ENCODE measurements at places on chromosomes 12 and 14. TPM values are rescaled to one million over a fixed set of nuclear protein-coding genes. Genes with fewer than 3 reads are reported as not detected.

- DNase-seq = no peak
These were observed 22.1 kb upstream of the KIF26A start for GRCh38 chr14:104116288-104116755.

DNA sequence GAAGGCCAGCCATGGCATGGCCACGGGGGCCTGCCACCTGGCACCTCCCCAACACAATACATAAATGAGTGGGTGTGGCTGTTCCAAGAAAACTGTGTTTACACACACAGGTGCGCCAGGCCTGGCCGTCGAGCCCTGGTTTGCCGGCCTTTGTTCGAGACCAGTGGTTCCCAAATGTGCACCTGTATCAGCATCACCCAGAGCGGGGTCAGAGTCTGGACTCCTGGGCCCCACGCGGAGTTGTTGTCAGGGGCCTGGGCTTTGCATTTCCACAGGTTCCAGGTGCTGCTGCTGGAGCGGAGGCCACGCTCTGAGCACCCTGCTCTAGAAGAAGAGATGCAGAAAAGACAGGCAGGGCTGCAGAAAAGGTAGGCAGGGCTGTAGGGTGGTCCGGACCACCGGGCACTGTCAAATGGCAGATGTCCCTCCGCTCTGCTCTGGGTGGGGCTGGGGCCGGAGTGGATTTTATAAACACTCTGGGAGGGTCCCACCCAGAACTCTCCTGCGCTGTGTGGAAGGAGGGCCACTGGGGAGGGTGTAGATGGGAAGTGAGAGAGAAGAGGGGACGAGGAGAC lies 4.2 kb upstream of the ASPG start:
- no peak for DNase-seq

- DNase-seq = no peak
These were observed 62.5 kb upstream of the PRICKLE1 start for GRCh38 chr12:42652048-42652447.

DNA sequence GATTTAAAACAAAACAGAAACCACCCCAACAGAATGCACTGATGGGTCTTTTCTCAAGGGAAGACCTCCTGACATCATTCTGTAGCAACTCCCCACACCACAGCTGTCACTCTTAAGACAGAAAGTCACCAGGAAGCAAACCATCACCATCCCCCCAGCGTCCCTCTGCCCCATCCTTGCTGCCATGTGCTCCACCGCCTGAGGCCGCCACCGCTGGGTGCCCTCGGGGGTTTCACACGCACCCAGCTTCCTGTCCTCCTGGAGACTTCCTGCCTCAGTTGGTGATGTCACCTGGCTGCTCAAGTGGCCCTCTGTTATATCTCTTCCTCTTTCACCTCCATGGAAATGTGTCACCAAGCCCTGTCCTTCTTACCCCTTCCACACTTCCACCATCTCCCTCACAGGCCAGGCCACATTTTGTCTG lies 71.4 kb upstream of the GPR68 start:
- DNase-seq = peak; percentile 91

- DNase-seq = no peak
These were observed 154.0 kb downstream of the SOX5 start for GRCh38 chr12:23795494-23795893.

GRCh38 chr14:99422228-99423010 lies 58.2 kb downstream of the SETD3 start:
- DNase-seq = no peak

DNA sequence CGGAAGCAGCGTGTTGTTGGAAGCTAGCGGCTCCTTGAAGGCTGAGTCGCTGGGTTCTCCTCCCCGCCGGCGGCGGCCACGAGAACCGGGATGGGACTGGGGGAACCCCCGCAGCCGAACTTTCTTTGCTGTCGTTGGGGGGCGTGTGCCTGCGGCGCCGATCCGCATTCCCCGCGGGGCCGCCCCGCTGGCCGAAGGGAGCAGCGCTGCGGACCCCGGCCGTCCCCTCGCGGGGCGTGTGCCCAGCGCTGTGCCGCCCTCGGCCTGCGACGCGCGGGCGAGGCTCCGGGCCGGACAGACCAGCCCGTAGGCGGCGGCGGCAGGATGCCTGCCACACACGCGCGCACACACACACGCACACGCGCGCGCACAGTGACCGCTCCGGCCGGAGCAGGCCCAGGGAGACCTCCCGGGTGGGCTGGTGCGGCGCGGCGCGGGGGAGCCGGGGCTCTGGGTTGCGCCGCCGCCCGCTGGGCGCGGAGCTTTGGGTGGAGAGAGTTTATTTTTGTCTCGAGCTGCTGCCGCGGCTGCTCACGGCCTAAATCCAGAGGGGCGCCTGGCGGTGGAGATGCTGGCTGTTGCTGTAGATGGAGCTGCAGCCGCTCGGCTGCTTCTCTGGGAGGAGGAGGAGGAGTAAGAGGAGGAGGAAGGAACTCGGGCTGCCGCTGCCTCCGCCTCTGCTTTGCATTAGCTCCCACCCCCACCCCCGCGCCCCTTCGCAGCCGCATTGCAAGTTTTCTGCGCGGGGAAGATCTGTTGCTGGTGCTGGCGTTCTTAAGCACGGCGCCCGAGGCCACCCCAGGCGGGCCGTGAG lies at the start of gene SAMD4A:
TSS of gene SAMD4A (plus strand) at position 719 of the 814 bp plus-strand sequence. CDS start 789 bp downstream, outside the sequence.
- DNase-seq = peak; percentile 54

DNA sequence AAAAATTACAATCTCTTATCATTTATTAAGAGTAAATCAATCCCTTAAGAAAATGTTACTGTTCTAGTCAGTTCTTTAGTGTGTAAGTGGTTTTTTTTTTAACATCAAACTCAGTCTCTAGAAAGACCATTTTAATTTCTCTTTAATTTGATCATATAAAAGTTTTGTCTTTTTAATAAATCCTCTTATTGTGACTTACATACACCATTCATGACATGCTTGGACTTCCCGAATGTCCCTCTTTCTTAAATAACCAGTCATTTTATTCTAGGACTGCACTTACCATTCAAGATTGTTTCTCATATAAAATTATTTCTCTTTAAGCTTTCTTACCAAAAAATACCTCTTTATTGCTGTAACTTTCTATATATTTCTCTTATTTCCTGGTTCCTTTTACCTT lies 60.8 kb upstream of the EVL start:
- no peak for DNase-seq

- DNase-seq = no peak
These were observed 26.5 kb upstream of the TTC7B start for GRCh38 chr14:90842726-90843125.

- no peak for DNase-seq
These were observed 649.6 kb downstream of the BCL11B start for GRCh38 chr14:98622208-98623051.

GRCh38 chr12:106149096-106149784 lies 10.5 kb upstream of the NUAK1 start:
- DNase-seq = no peak

DNA sequence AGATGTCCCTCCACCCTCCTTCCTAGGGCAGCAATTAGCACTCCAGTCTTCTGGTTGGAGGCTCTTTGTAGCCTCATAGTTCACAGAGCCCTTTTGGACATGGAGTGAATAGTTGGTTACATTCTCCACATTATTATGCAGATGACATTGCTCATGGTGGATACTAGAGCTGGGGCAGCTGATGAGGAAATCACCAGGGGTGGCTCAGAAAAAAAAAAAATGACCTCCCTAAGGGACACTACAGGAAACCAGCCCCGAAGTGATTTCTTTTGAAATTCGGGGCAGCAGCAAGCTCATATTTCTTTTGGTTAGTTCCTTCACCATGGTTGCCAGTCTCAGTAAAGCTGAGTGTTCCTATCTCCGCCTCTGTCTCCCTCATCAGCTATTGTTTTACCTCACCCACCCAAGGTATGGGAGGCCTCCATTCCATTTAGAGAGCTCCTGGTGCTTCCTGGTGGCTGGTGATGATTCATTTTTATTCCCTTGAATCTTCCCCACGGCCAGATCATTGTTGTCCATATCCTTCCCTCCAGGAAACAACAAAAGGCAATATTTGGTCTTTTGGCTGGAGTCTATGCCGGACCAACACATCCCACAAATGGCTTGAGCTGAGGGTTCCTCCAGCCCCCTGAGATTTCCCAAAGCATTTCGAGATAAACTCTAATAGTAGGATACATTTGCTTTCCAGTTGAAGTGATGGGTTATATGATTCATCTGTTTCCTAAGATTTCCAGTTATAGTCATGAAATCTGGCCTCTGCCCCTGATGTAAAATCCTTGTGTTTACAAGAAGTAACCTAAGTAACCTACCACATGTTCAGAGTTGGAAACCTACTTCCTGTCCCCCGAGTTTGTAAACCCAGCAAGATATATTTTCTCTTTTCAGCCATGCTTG lies 56.2 kb upstream of the NID2 start:
- no peak for DNase-seq

- DNase-seq = no peak
These were observed 21.1 kb upstream of the PITPNM2 start for GRCh38 chr12:123171967-123172366.

DNA sequence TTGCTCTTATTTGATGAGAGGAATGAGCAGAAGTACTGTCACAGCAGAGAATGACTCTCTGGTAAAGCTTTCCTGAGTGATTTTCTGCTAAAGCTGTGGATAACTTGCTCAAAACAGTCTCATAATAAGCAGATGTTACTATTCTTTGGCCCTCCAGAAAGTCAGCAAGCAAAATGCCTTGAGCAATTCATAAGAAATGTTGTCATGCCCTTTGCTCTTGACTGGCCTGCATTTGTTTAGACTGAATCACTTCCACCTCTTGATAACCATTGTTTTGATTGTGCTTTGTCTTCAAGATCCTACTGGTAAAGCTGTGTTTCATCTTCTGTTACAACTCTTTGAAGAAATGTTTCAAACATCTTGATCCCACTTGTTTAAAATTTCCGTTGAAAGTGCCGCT lies 457.9 kb upstream of the FOXG1 start:
- DNase-seq = no peak

DNA sequence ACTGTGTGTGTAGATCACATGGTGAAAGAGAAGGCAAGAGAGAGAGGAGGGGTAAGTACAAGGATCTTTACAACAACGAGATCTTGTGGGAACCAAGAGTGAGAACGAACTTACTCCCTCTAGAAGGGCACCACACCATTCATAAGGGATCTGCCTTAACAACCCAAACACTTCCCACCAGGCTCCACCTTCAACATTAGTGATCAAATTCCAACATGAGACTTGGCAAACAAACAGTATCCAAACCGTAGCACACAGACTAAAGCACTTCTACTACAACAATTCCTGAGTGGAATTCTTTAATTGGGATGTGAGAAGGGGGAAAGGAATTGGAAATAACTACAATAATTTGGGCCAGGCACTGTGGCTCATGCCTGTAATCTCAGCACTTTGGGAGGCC lies 35.0 kb upstream of the ESR2 start:
- no peak for DNase-seq

DNA sequence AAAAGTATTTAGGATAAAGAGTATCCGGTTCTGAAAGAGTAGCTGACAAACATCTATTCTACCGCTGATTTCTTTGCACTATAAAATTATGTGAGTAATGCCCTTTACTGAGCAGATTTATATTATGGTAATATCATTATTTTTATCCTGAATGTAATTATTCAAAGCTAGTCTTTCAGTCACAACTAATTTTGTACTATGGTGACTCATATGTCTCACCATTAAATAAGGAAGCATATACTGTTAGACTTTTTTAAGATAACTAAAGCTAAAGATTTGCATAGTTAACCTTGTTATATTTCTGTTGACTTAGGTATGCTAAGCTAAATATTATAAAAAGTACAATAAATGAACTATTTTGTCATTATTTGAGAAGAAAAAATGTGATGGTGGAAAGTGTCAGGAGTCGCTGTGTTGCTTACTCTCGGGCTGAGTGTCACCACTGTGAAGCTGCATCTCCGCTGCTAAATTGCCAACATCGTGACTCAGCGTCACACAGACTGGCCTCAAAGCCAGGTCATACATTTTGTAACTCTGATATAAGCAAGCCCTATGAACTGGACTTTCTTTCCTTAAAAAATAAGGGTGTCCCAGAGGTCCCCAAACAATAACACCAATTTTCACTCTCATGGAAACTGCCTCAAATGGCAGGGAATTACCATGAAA lies 69.1 kb upstream of the SSTR1 start:
- no peak for DNase-seq

DNA sequence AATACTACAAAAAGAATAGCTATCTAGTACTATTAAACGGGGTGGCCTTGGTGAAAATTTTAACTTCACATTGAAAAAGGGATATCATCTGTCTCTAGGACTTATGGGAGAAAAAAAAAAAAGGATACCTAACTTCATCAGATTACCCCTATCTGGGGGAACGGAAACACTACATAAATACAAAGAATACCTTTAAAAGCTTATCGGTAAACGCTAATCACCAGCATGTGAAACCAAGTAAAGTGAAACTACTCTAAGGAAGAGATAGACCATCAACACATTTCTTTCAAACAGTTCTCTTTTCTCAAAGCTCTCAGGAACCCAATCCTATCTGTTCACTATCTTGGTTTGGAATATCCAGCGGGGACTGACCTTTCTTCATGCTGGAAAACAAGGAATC lies 3.5 kb downstream of the KICS2 start:
- no peak for DNase-seq

DNA sequence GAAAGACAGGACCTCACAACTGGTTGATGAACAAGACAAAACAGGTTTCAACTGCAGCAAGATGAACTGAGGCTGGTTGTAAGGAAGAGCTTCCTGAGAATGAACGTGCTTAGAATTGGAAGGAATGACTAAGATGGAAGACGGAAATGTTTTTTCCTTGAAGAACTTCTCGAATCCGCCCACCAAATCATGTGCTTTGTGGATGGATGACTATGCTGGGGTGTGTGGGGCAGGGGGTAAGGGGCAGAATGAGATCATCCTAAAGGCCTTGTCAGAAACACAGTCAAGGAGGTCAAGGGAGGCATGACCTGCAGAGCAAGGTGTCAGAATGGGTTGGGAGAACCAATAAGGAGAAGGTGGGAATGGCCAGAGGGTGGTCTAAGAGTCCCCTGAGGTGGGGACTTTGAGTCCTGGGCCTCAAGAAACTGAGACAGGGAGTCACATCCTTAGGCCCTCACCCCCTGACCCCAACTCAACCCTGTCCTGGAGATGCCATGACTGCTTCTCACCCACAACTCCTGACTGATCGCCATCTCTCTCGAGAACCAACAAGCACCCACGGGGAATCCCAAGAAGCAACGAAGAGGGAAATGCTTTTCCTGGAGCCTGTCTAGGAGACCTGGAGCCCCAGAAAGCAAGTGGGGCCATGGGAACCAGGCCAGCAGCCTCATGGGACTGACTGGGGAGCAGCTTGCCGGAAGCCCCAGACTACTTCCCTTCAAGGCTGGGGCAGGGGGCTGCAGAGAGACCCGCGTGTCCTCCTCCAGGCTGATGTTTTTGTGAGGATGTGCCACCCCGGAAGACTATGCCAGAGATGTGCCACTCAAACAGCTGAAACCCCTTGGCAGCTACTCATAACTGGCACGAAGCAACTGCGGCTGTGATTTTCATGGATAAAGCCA lies 84.0 kb downstream of the ACTN1 start:
- no peak for DNase-seq

DTX1 gene
- total RNA-seq = 0.15 TPM

TPPP2 gene
- not detected for total RNA-seq

MYO1H gene
- total RNA-seq = not detected

CLEC2A gene
- total RNA-seq = not detected

IL26 gene
- total RNA-seq = 1.00 TPM

CLEC12A gene
- 0.52 TPM for total RNA-seq

FAM90A1 gene
- total RNA-seq = not detected

KERA gene
- total RNA-seq = not detected

KRT73 gene
- total RNA-seq = 8.2 TPM

RASSF8 gene
- total RNA-seq = 2.1 TPM

SYCP3 gene
- 0.35 TPM for total RNA-seq

RAPGEF3 gene
- total RNA-seq = 0.15 TPM

DCAF11 gene
- total RNA-seq = 116 TPM

Measured in activated CD4-positive, alpha-beta T cell treated with anti-CD3 and anti-CD28 coated beads, Interleukin-2, amount 10 ng/mL, durations not matched to agents 7 days and 5 days (primary cell).